ENCODE measurements at places on chromosomes 3 and 15.

DNA sequence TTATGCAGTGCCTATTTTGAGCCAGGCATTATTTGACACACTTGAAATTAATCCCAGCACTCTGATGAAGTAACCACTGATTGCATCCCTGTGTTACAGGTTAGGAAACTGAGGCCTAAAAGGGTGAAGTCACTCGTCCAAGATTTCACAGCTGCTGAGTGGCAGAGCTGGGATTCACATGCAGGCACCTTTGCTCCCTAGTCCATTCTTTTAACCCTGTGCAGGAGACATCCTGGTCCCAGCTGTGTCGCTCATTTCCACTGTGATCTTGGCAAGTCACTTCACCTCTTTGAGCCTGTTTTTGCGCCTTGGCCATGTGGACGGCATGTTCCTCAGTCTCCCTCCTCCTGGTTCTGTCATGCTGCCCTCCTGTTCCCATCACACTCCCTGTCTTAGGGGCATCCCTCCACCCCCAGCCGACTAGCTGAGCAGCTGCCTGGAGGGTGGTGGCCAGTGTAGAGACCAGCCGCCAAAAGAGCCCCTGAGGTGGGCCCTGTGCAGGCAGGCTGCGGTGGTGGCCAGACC, 70.6 kb downstream of the SMAD6 start:
- no peak for DNase-seq

- DNase-seq = no peak
Observed at GRCh38 chr3:134476306-134476705, 9.5 kb downstream of the ANAPC13 start.

- no peak for DNase-seq
Observed at GRCh38 chr3:41482134-41482533, 282.8 kb downstream of the CTNNB1 start.

DNA sequence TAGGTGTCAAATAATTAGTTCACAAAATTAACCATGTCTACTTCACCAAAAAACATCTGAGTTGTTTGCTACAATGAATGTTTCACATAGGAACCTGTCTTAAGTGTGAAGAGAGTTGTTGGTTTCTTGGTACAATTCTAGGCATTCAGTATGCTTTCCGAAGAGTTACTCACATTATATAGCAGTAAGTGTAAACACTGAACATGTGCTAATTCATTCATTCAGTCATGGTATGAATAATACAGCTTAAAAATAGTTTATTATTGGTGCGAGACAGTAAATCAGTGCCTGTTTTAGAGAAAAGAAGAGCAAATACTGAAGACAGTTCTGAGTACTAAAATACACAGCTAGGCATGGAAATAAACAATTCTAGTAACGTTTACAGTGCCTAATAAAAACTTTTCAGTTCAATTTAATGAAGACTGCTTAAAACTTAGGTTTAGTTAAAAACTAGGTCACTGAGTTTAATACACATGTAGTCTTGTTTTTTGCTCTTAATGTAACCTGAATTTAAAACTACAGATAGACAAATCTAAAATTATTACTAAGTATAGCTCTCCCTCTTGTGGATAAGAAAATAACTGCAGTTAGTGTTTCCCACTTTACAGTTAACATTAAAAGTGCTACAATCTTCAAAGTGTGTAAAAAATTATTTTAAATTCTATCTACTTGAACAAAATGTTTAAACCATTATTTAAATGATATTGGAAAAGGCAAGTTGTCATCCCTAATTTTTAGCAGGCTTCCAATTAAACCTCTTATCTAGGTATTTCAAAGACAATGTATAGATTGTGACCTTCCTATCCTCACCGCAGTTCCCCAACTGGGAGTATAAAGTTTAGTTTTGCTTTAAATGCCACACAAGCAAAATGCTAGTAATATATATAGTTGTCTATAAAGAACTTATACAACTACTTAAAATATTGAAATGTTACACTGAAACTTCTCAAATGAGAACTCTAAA, 20.1 kb upstream of the ZCWPW2 start:
- DNase-seq = no peak

DNA sequence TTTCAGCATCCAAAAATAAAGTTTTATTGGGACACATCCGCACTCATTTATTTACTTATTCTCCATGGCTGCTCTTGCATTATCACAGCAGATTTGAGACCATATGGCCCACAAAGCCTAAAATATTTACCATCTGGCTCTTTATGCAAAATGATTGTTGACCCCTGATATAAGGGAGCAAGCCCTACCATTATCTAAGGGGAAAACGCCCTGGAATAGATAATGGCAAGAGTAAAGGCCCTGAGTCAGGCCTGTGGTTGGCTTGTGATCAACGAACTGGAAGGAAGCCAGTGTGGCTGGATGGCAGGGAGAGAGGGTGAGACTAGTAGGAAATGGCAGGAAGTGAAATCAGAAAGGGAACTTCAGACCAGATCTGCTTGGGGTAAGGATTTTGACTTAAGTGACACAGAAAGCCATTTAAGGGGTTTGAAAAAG, 24.6 kb upstream of the DMXL2 start:
- DNase-seq = no peak

GRCh38 chr3:21920421-21920861, 169.4 kb upstream of the ZNF385D start:
- DNase-seq = no peak

- no peak for DNase-seq
Observed at GRCh38 chr3:38730281-38730680, 80.8 kb upstream of the SCN5A start.

DNA sequence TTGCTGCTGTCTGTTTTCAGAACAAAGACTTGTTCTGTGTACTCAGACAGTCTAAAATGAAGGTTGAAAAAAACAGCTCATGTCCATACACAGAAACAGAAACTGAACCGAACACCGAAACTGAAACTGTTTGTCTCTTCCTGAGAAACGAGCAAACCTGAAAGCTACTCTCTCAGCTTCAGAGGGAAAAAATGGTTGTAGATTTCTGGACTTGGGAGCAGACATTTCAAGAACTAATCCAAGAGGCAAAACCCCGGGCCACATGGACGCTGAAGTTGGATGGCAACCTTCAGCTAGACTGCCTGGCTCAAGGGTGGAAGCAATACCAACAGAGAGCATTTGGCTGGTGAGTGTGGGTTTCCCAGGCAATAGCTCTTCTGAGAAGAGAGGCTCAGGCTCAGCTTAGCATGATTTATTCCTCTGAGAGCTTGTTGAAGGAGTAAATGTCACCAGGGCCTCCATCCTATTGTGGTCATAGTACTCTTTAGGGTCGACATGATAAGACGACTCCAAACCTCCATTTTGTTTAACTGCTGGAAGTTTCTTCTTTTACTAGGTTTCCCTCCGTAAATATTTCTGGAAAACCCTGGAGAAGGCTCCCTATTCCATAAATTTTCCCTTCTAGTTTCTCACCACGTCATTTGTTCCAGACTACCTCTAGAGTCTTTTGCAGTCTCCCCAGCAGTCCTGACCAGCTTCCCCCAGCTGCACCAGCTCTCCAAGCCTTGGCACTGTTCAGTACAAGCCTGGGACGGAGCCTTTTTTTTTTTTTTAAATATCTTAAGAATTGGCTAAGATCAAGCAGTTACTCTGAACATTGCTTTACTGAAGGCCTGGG, at the start of gene RTP4:
RTP4 (plus strand) TSS at position 135 of the 838 bp plus-strand sequence; CDS start at position 192, 57 bp downstream.
- DNase-seq = peak; percentile 12

- no peak for DNase-seq
Observed at GRCh38 chr3:154919226-154919625, 160.9 kb upstream of the MME start.

All from stimulated activated CD4-positive, alpha-beta T cell treated with anti-CD3 and anti-CD28 coated beads, TNF-alpha, amount 100 ng/mL, for 48 hours (primary cell).